Hepatic stellate cell (primary cell): ENCODE measurements at places on chromosomes 2 and 18.
A peak's percentile ranks its signal among the peaks of the same experiment; 100 is the strongest.

GRCh38 chr2:1318366-1319009 lies 94.8 kb upstream of the TPO start:
- no peak for DNase-seq

GRCh38 chr2:2024751-2025481 lies 280.6 kb upstream of the PXDN start:
- DNase-seq: no peak

GRCh38 chr2:95333888-95334338 lies 36.8 kb downstream of the KCNIP3 start:
- no peak for DNase-seq

DNA sequence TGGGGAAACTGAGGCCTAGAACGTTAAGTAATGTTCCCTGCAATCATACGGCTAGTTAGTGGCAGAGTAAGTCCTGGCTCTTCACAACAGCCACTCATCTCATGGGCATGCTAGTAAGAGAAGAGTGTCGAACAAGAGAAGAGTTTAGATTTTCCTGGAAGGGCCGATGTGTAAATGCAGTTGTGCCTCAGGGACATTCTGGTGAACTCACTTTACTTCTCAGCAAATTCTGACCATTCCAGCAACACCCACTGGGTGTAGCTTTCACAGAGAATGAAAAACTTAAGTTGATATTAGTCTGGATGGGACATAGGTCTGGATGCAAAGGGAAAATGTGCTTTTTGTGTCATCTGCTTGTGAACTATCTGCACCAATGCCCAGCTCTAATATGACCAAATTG lies 23.5 kb downstream of the MRPL44 start:
- no peak for DNase-seq

DNA sequence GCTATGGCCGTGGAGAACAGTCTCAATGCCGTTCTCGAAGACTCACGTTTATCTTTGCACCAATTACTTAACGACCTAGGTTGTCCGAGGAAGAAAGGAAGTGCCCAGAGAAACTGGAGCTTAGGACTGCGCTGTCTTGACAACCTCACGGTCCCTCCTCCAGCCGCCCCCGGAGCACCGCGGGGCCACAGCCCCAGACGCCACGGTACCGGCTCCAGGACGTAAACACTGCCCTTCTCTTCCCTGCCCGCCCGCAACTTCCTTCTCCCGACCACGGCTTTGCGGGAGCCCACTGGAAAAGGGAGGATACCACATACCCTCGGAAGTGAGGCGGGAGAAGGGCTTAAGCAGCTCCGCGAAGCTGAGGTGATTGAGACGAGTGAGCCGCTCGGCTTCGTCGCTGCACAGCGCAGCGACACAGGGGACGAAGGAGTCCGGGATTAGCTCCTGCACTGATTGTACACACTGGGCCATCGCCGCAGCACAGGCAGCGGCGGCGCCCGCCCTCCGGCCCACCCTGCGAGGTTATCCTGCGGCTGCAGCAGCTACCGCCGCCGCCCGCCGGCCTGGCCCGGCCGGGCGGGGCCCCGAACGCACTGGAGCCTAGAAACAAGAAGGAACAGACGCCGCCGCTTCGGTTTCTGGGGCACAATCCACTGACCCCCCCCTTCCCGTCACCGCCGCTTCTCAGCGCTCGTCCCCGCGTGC lies 483 bp downstream of the TRAPPC8 start:
- DNase-seq: peak; percentile 53

GRCh38 chr18:68418881-68419280 lies 296.0 kb downstream of the TMX3 start:
- no peak for DNase-seq

- DNase-seq: no peak
Measured at GRCh38 chr18:1542230-1542774, 637.6 kb downstream of the ADCYAP1 start.

DNA sequence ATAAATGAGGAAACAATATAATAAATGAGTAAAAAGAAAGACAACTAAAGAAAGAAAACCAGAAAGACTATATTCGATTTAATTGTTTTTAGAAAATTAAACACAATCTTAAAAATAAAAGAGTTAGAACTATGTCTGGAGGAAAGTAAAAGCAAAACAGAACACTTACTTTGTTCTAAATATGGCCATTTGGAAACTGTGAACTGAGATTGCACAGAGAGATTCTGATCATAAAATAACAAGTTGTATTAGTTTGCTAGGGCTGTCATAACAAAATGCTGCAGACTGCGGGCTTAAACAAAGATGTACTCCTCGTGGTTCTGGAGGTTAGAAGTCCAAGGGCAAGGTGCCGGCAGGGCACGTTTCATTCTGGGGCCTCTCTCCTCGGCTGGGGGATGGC lies 128.1 kb upstream of the AQP4 start:
- no peak for DNase-seq

GRCh38 chr2:232892843-232893242 lies 22.8 kb downstream of the SNORC start:
- DNase-seq: no peak

- DNase-seq: no peak
Measured at GRCh38 chr2:43305517-43305916, 79.1 kb upstream of the ZFP36L2 start.

DNA sequence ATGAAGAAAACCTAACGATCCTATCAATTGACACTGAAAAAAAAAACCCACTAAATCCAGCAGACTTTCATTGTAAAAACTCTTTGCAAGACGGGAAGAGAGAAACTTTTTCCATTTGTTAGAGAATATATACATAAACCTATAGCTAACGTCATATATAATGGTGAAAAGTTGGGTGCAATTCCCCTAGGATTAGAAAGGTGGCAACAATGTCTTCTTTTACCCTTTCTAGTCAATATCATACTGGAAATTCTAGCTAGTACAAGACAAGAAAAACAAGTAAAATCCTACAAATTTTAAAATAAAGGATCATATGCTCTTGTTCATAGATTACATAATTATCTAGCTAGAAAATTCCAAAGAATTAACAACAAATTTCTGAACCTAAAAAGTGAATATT lies 1596.5 kb upstream of the LRRTM1 start:
- no peak for DNase-seq

DNA sequence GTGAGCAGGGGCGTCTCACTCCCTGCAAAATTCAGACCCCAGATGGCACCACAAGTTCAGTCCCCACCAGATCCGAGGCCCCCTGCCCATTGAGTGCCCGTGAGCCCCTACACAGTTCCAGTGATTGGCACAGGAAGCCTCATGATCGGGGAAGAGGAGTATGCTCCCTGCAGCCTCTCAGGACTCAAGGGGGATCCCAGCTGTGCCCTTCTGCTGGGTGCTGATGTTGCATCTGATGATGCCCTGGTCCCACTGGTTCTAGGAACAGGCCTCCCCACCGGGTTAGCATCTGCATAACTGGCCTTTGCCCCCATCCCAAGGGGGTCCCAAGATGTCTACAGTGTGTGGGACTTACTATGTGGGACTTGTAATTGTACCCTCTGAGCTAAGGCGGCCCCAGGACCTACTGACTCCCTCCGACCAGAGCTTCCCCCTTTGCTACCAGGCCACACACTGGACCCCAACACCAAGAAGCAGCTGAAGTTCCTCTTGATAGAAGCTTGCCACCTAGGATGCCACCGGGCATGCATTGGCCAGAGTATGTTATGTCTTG lies 8.6 kb downstream of the ALPG start:
- DNase-seq: no peak

- peak; percentile 47 for DNase-seq
Measured at GRCh38 chr2:203533676-203534591, 1.2 kb downstream of the RAPH1 start.

GRCh38 chr2:101500180-101500579 lies 25.3 kb upstream of the RFX8 start:
- no peak for DNase-seq

GRCh38 chr2:18926631-18927524 lies 337.5 kb upstream of the NT5C1B start:
- no peak for DNase-seq

- DNase-seq: no peak
Measured at GRCh38 chr2:238938401-238939055, 90.6 kb downstream of the TWIST2 start.

GRCh38 chr2:108982259-108982679 lies 6.8 kb downstream of the EDAR start:
- no peak for DNase-seq

GRCh38 chr18:78994977-78995582 lies 15.5 kb downstream of the SALL3 start:
- DNase-seq: no peak

DNA sequence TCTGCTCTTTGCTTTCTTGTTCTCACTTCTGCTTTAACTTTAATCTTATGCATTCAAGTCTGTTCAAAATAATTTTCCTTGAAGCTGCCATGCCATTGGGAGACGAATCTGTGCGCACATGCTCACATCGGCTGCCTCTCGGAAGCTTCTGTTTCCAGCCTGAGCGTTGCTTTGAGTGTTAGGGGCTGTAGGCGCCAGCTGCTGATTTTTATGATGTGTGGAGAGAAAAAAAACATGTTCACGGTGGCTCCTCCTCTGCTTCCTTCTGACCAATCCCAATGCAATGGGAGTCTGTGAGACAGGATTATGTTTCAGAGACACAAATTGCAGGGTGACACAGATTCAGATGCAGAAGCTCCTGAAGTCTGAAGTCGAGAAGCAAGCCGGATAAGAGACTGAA lies at the start of gene MC4R:
MC4R (minus strand) TSS at position 180 of the 400 bp plus-strand sequence. CDS start 426 bp downstream, outside the sequence.
- DNase-seq: peak; percentile 2

GRCh38 chr2:161873707-161874106 lies 200.3 kb downstream of the DPP4 start:
- DNase-seq: no peak

GRCh38 chr18:74895686-74896085 lies 298.0 kb downstream of the ZNF407 start:
- no peak for DNase-seq

- no peak for DNase-seq
Measured at GRCh38 chr18:54303408-54303807, 34.1 kb downstream of the POLI start.

DNA sequence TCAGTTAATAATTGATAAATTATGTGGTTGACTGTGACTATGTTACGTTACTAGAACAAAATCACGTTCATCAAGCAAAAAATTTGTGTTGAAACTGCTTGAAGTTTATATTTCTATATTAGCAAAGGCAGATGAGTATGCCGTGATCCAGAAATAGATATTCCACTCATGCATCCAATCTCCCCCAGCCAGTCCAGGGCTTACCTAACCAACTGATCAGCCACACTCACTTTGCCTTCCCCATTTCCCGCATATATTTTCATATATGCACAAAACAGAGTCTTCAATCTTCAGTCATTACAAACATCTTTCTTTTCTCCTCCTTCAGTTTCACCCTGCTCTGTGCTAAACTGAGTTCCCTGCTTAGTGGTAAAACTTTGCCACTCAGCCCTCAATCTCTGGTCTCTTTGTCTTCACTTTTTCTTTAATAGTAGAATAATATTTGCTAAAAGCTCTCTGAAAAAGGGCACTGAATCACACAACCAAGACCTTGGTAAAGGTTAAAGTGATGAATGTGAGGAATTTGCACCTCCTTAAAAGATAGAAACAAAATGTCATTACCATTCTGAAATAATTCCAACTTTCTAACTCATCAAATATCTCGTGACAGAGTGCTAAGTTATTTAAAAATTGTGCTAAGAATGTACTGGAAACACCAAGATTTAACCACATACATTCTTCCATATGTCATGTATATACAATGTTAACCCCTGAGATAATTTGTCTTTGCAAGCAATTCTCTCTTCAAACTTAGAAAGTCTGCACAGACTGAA lies 893.2 kb upstream of the CRIM1 start:
- no peak for DNase-seq

DNA sequence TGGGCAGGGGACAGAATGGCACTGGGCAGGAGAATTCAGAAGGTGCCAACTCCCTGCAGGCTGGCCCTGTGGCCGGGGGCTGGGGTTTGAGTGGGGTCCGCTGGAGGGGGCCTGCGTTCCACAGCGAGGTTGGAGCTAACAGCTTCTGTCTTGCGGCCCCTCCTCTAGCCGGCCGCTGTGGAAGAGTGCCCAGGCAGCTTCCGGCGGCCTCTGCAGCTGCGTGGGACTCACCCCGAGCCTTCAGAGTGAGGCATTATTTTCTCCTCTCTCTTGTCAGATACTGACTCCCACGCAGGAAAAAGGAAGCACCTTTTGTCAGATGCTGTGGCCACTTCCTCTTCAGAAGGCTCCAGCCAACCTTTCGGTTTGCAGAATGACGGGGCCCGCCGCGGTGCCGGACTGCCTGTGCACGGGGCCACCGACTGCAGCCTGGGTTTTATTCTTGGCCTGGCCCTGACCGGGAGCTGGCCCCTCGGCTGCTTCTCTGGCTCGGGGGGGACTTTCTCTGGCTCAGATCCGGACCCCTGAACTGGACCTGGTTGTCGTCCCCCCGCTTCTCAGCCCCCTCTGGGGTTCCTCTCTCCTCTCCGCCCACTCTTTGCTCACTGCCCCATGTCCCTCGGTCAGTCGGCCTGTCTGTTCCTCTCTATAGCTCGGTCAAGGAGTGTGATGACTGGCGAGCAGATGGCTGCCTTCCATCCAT lies 40.1 kb downstream of the ARHGAP25 start:
- DNase-seq: peak; percentile 48

DNA sequence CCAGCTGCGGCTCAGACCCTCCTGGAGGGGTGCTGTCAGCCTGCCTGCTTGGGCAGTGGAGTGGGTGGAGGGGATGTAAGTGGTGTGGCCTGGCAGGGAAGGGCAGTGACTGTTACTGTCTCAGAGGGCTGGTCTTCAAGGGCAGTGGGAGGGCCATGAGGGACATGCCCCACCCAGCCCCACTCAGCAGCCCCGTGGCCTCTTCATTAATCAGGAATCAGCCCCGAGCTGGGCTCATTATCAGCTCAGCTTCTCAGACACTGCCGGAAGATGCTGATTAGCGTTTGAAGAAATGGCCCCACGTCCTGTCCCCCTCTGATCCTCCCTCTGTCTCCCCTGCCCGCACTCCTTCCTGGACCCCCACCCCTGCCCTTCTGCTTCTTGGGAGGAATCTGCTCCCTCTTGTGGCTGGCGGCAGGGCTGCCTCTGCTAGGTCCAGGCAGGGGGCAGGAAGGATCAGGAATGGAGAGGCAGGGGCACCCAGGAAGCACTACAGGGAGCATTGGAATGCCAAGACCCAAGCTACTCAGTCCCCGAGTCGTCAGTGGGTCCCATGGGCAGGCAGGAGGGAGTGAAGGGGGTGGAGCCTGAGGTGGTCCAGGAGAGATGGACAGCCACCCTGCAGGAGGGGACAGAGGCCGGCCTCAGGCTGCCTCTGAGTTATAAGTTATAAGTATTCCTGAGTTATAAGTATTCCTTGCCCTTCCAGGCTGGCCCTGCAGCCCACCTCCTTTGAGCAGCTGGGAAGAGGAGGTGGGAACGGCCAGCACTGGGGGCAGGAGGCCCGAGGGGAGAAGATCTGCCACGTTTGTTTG lies 7.0 kb downstream of the ASIC4 start:
- DNase-seq: peak; percentile 82

GRCh38 chr2:127086990-127087790 lies 19.8 kb downstream of the BIN1 start:
- DNase-seq: peak; percentile 84
